ENCODE measurements at places on chromosomes 7 and 10.

DNA sequence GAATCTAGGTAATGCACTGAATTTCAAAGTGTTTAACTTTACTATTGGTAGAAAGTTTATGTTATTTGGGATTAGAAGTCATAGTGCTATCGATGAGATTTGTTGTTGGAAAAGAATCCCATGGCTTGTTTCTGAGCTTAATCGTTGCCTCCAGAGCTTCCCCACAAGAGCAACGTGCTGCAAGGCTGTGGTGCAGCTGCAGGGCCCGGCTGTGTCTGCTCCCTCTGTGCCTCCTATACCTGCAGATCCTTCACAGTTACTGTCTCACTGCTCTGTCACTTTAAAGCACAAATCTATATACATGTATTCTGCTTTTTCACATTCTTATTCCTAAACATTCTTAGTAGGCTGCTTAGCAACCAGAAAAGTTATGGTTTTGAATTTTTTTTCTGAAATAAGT is 826.6 kb upstream of the COBL start:
- DNase-seq, result no peak

DNA sequence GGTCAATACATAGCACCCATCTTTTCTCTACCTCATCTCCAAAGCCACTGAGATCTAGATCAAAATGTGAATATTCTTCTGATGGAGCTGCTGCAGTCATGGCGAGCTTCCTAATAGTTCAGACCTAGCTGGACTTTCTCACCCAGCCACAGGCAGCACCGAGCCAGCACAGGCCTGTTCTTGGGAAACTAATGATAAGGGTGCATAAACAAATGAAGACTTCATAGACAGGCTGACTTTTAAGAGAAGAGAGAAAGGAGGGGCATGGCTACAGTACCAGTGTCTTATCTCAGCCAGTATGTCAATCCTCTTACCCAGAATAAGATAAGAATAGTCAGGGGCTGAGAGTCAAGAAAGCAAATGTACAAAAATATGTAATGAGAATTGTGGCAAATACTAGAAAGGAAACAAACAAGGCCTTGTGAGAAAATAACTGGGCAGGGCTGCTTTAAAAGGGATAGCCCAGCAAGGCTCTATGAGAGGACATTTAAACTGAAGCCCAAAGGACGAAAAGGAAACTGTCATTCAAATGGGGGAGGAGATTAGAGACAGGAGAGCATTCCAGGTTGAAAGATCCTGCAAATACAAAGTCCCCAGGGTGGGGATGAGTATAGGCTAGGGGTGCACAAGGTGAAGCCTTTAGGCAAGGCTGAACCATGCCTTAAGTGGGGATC is 21.8 kb upstream of the CDK14 start:
- DNase-seq, result no peak

DNA sequence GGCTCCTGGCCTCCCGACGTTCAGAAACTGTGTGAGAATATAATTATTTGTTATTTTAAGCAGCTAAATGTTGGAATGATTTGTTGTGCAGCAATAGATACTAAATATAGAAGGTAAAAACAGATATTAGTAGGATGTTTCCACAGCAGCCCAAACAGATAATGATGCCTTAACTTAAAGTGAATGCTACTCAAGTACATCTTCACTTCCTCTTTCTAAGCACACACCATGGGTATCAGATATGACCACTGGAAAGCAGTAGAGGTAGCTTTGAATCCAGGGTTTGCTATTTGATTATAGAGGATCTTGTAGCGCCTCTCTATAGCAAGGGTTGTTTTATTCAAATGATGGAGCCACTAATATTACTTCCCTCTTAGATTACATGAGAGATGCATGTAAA is 38.2 kb upstream of the BET1 start:
- DNase-seq, result peak; percentile 18

DNA sequence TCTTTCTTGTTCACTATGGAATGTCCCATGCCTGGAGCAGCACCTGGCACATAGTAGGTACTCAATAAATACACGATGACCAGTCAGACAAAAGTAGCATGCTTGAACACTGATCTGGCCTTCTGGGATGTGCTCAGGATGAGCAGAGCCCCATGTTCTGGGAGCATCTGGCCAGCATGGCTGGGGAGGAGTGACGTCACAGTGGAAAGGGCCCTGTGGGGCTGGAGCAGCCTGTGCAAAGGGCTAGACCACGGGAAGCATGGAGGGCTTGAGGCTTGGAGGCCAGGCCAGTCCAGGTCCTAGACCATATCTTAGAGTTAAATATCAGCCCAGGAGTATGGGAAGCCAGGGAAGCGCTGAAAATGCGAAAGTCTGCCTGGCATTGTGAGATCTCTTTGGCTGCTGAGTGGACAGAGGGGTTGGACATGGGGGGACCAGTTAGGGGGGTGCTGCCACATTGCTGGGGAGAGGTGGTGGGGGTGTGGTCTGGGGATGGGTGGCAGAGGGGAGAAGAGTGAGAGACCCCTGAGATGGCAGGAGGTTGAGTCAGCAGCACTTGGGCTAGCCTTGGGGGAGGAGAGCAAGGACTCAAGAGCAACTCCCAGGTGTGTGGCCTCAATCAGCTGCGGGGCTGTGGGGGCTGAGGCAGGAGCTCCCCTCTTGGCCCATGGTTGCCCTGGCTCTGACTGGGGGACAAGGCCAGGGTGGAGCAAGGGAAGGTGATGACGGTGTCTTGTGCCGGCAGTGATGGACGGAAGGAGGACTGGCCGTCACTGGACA is 34.9 kb downstream of the ZCCHC24 start:
- DNase-seq, result no peak

DNA sequence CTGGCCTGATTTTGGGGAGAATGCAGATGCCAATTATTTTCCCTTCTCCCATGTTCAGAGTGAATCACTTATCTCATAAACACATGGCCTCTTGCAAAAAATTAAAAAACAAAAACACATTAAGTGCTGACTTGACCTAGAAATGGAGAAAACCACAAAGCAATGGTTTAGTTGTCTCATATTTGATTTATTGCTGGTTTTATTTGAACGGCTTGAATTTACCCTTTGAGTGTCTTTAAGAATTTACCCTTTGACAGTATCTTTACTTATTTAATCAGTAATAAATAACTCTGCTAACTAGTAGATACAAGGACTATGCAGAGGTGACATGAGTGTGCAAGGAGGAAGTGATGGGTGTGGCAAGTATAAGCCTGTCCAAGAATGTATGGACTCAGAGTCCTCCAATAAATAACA is 68.1 kb upstream of the GSDME start:
- no peak for DNase-seq

DNA sequence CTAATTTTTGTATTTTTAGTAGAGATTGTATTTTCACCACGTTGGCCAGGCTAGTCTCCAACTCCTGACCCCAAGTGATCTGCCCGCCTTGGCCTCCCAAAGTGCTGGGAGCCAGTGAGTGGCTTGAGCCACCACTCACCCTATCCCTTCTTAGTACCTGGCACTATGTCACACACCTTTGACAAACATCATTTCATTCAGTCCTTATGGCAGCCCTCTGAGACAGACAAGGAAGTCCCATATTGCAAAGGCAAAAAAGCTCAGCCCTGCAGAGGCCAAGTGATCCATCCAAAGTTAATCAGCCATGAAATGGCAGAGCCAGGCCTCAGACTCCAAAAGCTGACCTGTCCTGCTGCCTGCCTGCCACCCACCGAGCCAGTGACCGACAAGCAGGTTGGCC is 39.9 kb upstream of the ECHDC3 start:
- no peak for DNase-seq

GRCh38 chr7:90879924-90880323 is 283.8 kb downstream of the CDK14 start:
- DNase-seq, result no peak

- DNase-seq, result peak; percentile 66
Measured at GRCh38 chr10:110354322-110354766, 49.6 kb upstream of the SMNDC1 start.

DNA sequence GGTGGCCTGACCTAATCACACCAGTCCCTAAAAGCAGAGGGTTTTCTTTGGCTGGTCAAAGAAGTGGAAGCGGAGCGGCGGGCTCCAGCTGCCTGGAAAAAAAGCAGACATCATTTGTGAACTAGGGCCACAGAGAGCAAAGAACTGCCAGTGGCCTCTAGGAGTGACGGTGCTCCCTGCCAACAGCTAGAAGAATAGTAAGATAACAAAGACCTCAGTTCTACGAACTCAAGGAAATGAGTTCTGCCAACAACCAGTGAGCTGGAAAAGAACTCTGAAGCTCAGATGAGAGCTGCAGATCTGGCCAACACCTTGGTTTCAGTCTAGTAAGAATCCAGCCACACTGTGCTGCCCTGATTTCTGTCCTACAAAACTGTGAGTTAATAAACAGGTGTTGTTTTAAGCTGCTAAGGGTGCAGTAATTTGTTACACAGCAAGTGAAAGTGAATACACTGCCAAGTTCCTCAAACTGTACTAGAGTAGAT is 178.0 kb downstream of the SRPK2 start:
- DNase-seq, result peak; percentile 40

- DNase-seq, result no peak
Measured at GRCh38 chr7:68121655-68122054, 1125.0 kb downstream of the TYW1 start.

DNA sequence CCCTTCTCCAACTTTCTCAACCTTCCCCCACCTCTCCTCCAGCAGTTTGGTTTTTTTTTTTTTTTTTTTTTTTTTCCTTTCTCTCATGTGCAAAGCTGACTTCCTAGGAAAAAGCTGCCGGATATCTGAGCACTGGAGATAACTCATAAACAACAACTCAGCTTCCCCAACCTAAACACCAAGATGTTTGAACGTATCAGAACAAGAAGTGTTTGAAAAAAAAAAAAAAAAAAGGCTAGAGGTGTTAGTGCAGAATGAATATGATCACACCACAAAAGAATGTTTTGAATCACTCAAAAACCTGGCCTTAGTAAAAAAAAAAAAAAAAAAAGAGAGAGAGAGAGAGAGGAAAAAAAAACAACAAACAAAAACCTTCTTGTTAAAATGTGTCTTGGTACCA is 11.2 kb downstream of the GATA3 start:
- DNase-seq, result no peak

- no peak for DNase-seq
Measured at GRCh38 chr7:119341822-119342221, 931.2 kb upstream of the KCND2 start.

DNA sequence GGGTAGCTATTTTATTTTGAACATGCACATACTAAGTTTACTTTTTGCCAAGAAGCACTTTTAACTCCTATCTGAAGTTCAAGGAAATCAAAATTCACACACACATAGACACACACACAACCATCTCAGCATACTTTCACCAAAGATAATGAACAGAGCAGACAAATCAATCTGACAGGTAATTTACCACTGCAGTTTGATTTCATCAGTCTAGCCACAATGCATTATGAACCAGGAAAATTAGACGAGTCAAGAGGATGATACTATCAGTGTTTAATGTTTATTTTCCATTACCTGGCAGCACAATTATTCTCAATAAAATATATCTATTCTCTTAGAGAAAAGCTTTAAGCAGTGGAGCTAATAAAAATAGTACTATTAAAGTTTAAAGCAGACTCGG is 147.9 kb downstream of the ARHGAP12 start:
- no peak for DNase-seq

DNA sequence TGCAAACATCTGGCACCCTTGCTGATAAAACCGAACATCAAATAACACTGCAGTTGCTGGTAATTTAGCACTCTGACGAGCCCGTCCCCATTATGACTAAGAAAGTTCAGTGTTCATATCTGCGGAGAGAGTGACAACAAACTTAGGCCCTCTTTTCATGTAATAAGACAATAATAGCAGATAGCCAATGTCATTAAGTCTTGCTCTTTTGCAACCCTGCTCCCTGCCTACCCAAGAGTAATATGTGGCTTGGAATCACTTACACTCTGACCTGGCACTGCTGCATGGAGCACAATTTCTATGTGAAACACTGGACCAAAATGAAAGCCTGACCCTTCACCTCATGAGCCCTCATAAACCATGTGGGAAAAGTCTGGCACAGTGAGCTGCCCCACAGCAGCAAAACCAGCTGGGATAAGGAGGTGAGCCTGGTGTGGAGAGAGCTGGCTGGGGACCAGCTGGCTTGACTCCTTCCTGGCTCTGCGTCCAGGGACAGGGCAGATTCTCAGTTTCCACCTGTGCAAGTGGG is 86.5 kb downstream of the HIPK2 start:
- no peak for DNase-seq

DNA sequence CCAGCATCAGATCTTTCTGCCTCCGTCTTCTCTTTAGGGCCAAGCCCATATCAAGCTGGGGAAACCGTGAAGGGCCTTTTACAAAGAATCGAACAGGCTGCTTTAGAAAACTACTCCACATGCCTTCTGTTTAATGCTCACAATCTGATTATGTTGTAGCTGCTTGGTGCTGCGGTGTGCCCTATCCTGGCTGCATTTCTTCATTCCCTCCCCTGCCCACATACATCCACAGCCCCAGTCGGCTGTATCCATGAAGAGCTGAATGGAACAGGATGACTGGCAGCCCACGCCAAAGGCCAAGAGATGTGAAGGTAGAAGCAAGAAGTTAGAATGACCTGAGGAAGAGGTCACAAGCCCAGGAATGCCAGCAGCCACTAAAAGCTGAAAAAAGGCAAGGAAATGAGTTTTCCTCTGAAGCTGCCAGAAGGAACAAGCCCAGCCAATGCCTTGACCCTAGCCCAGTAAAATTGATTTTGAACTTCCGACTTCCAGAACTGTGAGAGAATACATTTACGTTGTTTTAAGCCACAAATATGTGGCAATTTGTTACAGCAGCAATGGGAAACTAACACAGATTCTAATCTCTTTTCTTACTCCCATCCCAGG is 22.2 kb downstream of the TAS2R41 start:
- no peak for DNase-seq

GRCh38 chr10:26869528-26869927 is 8.8 kb upstream of the ABI1 start:
- DNase-seq, result no peak

GRCh38 chr7:55556031-55556430 is 16.3 kb downstream of the VOPP1 start:
- DNase-seq, result no peak

DNA sequence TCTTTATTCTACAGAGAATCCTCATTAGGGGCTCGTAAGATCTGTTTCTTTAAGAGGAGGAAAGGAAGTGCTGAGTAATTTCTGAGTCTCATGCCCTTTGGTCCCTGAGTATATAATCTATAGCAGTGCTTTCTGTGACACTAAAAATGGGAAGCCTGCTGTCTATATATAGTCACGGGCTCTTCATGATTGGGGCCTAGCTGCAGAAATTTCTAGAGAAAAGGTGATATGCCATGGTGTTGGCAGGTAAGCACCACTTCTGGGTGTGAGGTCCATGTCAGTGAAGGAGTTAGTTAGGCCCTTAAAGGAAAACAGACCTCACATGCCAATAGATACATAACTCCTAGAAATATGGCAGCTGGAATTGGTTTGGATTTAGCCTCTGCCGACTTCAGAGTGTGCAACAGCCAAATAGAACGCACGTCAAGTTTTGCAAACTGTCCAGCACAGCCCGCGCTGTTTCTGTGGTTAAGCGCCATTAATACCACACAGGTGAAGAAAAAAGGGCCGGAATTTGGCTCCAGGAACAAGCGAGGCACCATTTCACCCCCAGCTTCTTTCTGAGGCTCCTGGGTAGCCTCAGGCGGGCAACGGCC is 123.2 kb downstream of the TACC2 start:
- DNase-seq, result no peak

Measured in GM10248 (cell line).